ENCODE measurements at places on chromosomes 5 and 9. TPM values are rescaled to one million over a fixed set of nuclear protein-coding genes. Genes with fewer than 3 reads are reported as not detected.

SEMA6A gene
- total RNA-seq, result 0.66 TPM

RNF183 gene
- total RNA-seq, result not detected

PCDHGB1 gene
- total RNA-seq, result 4.4 TPM

CDHR2 gene
- total RNA-seq, result under 0.01 TPM

IFNK gene
- total RNA-seq, result not detected

B4GALT1 gene
- total RNA-seq, result 32.3 TPM

SFXN1 gene
- total RNA-seq, result 132 TPM

FTMT gene
- not detected for total RNA-seq

PITX1 gene
- 12.6 TPM for total RNA-seq

ITGA1 gene
- 4.1 TPM for total RNA-seq

PCDHGB3 gene
- total RNA-seq, result 7.1 TPM

PCDHGC5 gene
- 8.1 TPM for total RNA-seq

ADGRD2 gene
- not detected for total RNA-seq

SMIM27 gene
- 1.9 TPM for total RNA-seq

SYK gene
- total RNA-seq, result not detected

NMUR2 gene
- total RNA-seq, result not detected

FGF1 gene
- 2.6 TPM for total RNA-seq

C9orf50 gene
- total RNA-seq, result 0.44 TPM

ATG10 gene
- 8.1 TPM for total RNA-seq

ANKRD34B gene
- not detected for total RNA-seq

NOXA1 gene
- total RNA-seq, result 0.73 TPM

CSF2 gene
- not detected for total RNA-seq

PRRX2 gene
- 50.0 TPM for total RNA-seq

PRRC1 gene
- 60.4 TPM for total RNA-seq

TUSC1 gene
- total RNA-seq, result 7.4 TPM
